Psoas muscle (tissue), 8 donors: ENCODE measurements at places on chromosomes 1 and 21.
A peak's percentile ranks its signal among the peaks of the same experiment; 100 is the strongest.

DNA sequence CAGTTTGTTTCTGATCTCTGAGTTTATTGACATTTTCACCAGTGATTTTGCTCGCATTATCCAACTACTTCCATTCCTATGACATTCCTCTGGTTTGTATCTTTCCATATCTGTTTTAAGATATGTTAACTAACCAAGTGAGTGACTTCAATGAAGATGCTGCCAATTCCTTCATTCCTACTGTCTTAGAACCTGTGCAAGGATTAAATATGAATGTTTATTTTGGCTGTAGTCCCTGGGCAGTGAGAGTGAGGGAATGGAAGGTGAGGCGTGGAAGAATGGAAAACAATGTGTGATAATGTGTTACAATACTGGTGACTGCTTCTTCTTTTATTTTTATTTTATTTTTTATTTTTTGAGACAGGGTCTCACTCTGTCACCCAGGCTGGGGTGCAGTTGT lies 183.0 kb downstream of the SDCCAG8 start:
- no peak overlapping the region for H3K27ac ChIP-seq
- no peak for DNase-seq
- peaks cover 13% of the 10 kb centered on the region for H3K4me1 ChIP-seq
- H3K27me3 ChIP-seq = no peaks in the 10 kb centered on the region

DNA sequence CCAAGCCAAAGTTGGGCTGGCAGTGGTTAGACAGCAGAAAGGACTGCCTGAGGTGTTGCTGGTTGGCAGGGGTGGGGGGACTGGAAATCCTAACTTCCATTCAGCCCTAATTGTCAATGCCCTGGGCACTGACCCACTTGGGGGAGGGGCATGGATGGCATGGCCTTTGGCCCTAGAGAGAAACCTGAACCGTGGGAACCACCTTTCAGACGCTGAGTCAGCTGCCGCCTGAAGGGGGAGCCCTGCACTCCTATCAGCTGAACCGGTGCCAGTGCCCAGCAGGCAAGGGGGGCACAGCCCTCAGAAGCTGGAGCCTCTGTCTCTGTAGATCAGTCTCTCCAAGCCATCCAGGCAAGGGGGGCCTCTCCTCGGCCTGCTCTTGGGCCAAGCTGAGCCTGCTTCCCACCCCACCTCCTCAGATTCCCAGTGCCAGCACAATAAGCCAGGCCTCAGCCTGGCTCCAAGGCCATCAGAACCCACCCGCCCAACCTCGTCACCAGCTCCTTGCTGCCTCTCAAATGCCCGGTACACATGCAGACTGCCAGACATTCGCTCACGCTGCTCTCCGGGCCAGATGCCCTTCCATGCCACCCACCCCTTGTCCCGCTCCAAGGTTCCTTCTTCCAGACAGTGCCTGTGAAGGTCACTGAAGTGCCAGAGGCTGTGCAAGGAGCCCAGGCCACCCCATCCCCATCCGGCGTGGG lies 11.6 kb downstream of the TINAGL1 start:
- DNase-seq = peak; percentile 52
- H3K4me3 ChIP-seq = peak overlapping the region; percentile 57
- peaks cover 6% of the 10 kb centered on the region for H3K27me3 ChIP-seq
- H3K27ac ChIP-seq = peak overlapping the region; percentile 74

DNA sequence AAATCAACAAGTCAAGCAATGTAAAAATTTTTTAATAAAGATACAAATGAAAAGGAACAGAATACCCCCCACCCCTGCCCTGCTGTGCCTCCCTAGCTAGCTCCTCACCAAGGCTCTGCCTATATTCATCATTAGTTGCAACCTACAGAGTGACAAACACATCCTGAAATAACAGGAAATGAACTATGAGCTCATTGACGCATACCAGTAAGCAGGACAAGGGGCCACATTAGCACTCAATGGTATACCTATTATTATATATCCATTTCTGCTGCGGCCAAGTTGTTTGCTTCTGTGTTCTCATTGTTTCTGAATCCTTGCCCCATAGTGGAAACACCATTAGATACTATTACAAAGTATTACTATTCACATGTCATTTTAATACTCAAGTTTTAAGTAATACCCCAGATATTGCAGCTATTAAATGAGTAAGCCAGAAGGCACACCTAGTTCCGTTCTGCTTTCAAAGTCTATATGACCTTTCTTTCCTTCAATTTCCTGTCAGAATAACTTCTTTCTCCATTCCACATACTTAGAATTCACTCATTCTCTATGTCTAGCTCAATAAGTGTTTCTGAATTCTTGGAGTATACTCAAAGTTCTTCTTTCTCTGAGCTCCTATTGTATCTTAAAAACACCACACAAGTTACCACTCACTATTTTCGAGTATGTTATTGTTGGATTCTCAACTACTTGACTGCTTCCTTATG lies 1214.9 kb downstream of the PLA2G4A start:
- no peak overlapping the region for H3K27ac ChIP-seq
- H3K4me1 ChIP-seq = no peaks in the 10 kb centered on the region
- DNase-seq = no peak
- H3K36me3 ChIP-seq = no peaks in the 10 kb centered on the region
- H3K27me3 ChIP-seq = no peaks in the 10 kb centered on the region

- no peaks in the 10 kb centered on the region for H3K4me1 ChIP-seq
- H3K4me3 ChIP-seq = no peak overlapping the region
- H3K27me3 ChIP-seq = no peaks in the 10 kb centered on the region
- H3K27ac ChIP-seq = no peak overlapping the region
- no peak for DNase-seq
Observed at GRCh38 chr1:186994897-186995296, 166.1 kb downstream of the PLA2G4A start.

- no peak overlapping the region for H3K27ac ChIP-seq
- no peak for DNase-seq
- H3K27me3 ChIP-seq = no peaks in the 10 kb centered on the region
- H3K4me1 ChIP-seq = no peaks in the 10 kb centered on the region
Observed at GRCh38 chr1:119336848-119337247, 31.7 kb upstream of the HAO2 start.

DNA sequence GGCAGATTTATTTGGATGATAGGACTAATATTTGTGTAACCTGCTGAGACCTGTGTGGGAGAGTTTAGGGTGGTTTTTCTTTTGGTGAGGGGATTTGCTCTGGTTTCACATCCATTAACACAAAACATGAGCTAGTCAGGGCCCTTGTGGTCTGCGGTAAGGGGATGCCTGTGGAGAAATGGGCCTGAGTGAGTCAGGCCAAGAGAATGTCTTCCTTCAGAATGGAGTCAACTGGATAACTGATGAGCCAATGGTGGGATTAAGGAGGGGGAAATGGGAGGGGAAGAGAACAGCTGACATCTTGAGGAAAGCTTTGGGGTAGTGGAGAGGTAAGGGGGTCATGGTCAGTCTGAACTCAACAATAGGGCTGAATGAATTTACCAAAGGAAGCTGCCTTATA lies 13.9 kb downstream of the WNT2B start:
- no peaks in the 10 kb centered on the region for H3K36me3 ChIP-seq
- H3K27me3 ChIP-seq = no peaks in the 10 kb centered on the region
- H3K4me3 ChIP-seq = no peak overlapping the region
- DNase-seq = no peak
- no peak overlapping the region for H3K27ac ChIP-seq

DNA sequence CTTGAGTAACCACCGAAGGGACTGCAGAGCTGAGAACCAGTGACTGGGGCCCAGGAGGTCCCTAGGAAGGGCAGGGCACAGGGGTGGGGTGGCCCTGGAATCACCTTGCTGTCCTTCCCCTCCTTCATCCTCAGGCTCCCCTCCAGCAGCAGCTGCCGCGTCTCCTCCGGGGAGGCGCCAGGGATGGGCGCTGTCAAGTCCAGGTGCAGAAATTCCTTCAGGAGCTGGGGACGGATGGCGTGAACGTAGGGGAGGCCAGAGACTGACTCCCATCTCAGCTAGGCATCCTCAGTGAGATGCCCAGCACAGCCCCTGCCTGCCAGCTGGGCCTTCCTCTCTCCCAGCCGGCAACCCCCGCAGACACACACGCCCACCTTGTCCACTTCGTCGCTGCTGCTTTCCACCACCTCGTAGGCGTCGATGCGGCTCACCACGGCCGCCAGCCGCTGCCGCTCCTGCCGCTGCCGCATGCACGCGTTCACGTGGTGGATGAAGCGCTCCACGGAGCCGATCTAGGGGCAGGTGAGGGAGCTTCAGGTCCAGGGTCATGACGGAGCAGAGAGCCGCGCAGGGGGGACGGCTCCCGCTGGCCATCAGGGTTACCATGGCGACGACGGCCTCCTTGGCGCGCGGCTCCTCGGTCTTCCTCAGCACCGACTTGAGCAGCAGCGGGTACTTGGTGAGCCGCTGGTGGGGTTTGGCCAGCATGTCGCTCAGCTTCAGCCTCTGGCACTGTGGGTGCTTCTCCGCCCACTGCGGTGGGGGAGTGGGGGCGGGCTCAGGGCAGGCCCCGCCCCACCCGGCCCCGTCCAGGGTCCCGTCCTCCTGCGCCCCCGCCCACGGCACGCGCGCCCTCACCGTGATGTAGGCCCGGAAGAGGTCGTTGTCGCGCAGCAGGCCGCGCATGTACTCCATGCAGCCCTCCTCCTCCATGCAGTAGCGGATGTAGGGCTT lies 4.4 kb upstream of the TNFRSF25 start:
- H3K4me3 ChIP-seq = no peak overlapping the region
- no peaks in the 10 kb centered on the region for H3K27me3 ChIP-seq
- H3K27ac ChIP-seq = no peak overlapping the region
- peaks cover 9% of the 10 kb centered on the region for H3K36me3 ChIP-seq

DNA sequence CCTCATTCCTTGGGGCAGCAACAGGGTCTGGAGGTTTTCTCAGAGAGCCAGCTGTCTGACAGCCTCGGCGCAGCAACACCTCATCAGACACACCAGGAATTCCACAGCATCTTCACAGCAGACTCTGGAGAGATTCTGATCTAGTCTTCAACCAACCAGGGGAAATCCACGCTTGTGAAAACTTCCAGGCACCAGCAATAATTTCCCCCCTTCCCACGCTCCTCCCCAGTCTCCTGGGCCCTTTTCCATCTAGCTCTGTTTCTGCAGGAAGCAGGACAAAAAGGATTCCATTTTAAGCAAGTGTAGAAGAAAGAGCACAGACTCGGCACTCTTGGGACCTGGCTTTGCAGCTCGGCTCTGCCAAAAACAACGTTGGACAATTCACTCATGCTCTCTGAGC lies 44.3 kb upstream of the CAPZB start:
- DNase-seq = no peak
- H3K4me3 ChIP-seq = no peak overlapping the region
- no peak overlapping the region for H3K27ac ChIP-seq

DNA sequence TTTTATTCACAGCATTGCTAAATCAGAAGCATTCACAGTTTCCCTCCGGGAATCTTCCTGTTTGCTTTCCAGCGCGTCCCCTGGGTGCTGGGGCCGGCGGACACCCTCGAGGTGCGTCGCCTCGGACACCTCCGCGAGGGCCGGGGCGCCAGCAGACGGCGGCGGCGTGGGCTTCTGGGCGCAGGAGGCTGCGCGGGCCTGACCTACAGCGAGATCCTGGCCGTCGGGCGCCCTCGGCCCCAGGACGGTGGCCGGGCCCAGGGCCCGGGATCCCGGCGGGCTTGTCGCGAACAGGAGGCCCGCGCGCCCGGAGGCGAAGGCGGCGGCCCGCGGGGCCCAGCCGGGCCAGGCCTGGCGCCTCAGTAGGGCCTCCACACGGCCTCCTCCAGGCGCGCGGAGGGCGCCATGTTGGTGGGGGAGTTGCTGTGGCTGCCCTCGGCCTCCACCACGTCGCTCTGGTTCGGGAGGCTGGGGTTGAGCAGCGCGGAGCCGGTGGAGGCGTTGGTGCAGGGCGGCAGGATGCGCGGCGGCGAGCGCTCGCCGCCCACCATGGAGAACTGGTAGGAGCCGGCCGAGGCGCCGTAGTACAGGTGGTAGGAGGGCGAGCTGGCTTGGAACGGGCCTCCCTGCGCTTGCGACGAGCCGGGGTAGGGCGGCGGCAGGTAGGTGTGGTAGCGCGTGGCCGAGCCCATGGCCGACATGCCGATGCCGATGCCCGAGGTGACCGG lies 123.1 kb downstream of the CLIC6 start:
- H3K36me3 ChIP-seq = peaks cover 7% of the 10 kb centered on the region
- no peaks in the 10 kb centered on the region for H3K27me3 ChIP-seq
- no peak overlapping the region for H3K4me3 ChIP-seq
- H3K27ac ChIP-seq = no peak overlapping the region
- peaks cover 28% of the 10 kb centered on the region for H3K4me1 ChIP-seq
- DNase-seq = no peak

DNA sequence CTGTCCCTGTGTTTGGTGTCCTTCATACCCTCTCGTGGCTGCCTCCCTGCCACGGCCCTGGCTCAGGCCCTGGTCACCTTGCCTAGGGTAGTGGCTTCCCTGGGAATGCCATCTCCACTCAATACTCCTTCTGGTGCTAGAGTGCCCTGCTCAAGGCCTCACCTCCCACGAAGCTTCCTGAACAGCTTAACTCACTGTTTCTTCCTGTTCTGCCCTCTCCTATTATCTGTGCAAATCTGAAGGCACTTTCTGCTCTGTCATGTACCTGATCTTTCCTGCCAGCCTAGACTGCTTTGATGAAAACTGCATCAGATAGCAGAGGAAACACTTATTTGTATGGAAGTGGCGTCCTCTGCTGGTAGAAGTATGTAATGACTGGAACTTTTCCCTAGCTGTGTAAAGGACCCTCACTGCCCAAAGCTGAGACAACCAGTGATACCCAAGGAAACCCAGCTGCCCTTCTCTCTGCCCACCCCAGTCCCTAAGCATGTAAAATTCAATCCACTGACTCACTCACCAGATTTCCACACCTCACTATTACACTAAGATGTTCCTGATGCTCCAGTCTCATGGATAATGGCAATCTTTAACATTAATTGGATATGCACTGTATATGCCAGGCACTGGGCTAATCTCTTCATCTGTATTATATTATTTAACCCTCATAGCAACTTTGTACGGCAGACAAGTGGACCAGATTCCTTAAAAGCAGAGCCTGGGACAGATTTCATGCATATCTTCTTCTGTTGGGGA lies 36.2 kb upstream of the BTG2 start:
- peaks cover 46% of the 10 kb centered on the region for H3K4me1 ChIP-seq
- no peaks in the 10 kb centered on the region for H3K36me3 ChIP-seq
- no peak overlapping the region for H3K4me3 ChIP-seq
- no peaks in the 10 kb centered on the region for H3K27me3 ChIP-seq
- no peak for DNase-seq

DNA sequence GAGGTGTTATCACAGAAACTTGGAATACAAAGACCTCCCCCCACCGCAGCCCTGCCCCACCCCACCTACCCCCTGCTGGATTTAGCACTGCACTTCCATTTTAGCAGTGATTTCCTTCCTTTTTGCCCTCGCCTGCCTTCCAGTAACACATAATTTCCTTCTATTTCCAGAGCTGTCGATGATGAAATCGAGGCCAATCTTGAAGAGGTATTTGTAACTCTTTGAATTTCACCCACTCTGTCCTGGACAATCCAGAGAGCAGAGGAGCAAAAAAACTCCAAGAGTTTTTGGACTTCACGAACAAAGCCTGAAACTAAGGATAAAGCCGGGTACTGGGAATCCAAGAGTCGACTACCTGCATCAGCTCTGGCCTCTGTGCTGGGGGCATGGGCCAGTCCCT lies 49.1 kb downstream of the CAPN2 start:
- no peaks in the 10 kb centered on the region for H3K27me3 ChIP-seq
- DNase-seq = no peak
- H3K4me3 ChIP-seq = no peak overlapping the region
- no peak overlapping the region for H3K27ac ChIP-seq
